ENCODE measurements at places on chromosomes 5 and 9. TPM values are rescaled to one million over a fixed set of nuclear protein-coding genes. Genes with fewer than 3 reads are reported as not detected.

ZNF608 gene
- total RNA-seq: 2.8 TPM

ZNF454 gene
- not detected for total RNA-seq

KYAT1 gene
- total RNA-seq: 27.6 TPM

HTR1A gene
- total RNA-seq: not detected

GRCh38 chr9:16344343-16344742, 526.1 kb downstream of the BNC2 start:
- DNase-seq: no peak

DNA sequence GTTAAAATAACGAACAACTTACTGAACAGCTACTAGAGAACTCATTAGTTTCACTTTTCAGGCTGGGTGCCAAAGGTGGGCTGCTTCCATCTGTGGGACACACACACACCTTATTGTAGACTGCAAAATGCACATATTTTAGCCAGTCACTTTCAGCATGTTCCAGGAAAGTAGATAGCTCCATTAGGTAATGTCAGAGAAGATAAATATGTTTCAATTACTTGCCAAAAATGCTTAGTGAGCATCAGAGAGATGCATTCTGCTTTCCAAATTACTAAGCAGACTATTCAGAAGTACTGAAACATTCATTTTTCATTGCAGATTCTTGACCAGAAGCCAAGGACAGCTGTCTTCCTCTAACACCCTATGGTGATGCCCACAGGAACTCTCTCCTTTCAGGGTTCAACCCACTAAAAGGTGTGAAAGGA, 56.2 kb upstream of the APC start:
- DNase-seq: no peak

DNA sequence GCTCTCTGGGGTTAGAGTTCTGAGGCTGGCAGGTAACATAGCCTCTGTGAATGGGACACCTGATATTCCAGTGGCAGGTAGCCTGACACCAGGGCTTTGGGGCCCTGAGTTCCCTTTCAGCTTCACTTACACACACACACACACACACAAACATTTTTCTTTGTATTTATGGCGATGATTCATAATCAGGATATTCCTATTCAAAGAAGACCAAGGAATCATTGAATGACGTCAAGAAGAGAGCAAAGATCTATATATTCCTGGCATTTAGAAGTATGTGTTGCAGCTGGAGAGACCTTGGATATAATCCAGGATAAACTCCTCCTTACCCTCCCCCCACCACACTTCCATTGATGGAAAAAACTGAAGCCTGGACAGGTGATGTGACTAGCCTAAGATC, 7.9 kb upstream of the ENTREP1 start:
- no peak for DNase-seq

DNA sequence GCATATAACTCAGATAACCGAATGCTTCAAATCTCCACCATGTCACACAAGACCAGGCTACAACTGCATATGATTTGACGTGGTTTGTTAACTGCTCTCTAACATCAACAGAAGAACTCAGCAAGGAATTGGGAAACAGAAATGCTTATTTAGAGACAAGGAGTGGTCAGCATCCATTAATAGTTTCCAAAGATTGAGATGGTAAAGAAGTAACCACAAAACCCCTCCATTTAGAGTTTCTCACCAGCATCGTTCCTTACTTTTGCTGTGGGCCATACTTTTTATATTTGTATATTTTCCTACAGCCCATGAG, 25.2 kb downstream of the DPYSL3 start:
- DNase-seq: no peak

- no peak for DNase-seq
These were observed 79.2 kb upstream of the PANK3 start for GRCh38 chr5:168658394-168658793.

- DNase-seq: no peak
These were observed 333.5 kb downstream of the EFNA5 start for GRCh38 chr5:107337281-107337680.

DNA sequence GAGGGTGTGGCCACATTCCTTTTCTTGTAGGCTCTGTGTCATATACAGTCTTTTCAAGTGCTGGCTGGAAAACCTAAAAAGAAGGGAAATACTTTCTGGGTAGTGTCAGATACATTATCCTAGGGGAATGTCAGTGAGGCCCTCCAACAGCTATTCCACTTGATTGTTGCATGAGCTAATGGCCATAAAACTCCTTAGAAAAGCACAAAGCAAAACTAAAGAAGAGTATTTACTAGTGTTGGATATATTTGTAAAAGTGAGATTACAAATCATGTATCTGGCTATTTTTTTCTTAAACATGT, 829 bp downstream of the ANXA1 start:
- DNase-seq: no peak

DNA sequence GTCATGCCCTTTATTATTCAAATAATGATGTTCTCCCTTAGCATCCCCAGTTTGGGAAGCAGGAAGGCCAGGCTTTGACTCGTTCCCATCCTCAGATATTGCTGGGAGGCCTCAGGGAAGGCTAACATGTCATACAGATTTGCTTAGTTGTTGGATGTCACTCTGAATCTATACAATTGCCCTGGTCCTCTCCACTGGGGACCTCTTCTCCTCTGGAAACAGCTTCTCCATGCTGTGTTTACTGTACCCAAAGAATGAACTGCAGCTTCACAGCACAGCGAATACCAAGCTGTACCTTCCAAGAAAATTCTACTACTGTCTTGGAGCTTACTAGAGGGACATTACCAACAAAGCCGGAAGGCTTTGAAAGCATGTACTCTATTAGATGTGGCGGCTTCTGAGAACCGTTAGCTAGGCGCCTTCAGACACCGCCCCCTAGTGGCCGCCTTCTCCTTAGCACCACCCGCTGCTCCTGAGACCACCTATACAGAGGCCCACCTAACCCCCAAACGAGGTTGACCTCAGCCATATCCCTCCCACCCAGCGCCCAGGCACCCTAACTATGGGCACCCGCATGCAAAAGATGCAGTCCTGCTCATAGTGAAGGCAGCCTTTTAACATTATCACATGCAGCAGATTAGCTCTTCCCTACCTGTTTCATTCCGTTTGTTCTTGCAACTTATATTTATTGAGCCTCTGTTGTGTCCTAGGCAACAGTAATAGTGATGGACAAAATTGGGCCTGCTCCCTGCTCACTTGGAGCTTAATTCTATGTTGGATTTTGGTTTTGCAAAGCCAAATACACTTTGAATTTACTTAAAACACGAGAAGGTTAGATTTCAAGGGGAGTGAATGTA, 34.9 kb upstream of the FOXI1 start:
- no peak for DNase-seq

- no peak for DNase-seq
These were observed 39.9 kb downstream of the FAM114A2 start for GRCh38 chr5:153998768-153999167.

GRCh38 chr5:177264178-177264577, 39.3 kb downstream of the RAB24 start:
- no peak for DNase-seq

GRCh38 chr5:132859889-132860437, 6.3 kb downstream of the GDF9 start:
- DNase-seq: no peak

GRCh38 chr5:1315018-1315708, 20.3 kb upstream of the TERT start:
- no peak for DNase-seq

- no peak for DNase-seq
These were observed 172.4 kb downstream of the DMRT2 start for GRCh38 chr9:1222511-1222910.

- DNase-seq: peak; percentile 55
These were observed 139.2 kb upstream of the PALM2AKAP2 start for GRCh38 chr9:109640580-109641371.

Measured in PC-9 (cell line).